ENCODE measurements at places on chromosomes 12 and 14. TPM values are rescaled to one million over a fixed set of nuclear protein-coding genes. Genes with fewer than 3 reads are reported as not detected.

CLEC14A gene
- total RNA-seq: not detected

DNA sequence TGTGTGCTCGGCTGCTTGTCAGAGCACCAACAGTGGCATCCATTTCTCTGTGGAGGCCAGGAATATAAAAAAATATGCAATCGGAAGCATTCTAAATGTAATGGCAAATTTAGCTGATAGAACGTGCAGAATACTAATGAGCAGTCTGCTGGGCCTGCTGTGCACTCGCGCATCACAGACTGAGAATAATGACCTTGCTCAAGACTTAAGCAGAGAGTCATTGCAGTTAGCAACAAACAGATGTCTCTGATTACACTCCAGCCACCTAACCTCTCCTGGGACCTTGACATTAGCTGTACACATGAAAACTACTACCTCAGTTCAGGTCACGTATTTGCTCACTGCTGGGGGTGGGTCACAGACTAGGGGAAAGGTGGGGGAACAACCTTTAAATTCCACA lies 269.2 kb upstream of the DAAM1 start:
- peak; percentile 20 for DNase-seq

GRCh38 chr12:69484428-69484827 lies 14.2 kb downstream of the FRS2 start:
- peak; percentile 27 for DNase-seq

DENND5B gene
- 18.1 TPM for total RNA-seq

Data from Daoy (cell line).